ENCODE measurements at places on chromosomes 7 and 10.

- no peak for DNase-seq
Observed at GRCh38 chr7:136087881-136088280, 110.7 kb upstream of the MTPN start.

DNA sequence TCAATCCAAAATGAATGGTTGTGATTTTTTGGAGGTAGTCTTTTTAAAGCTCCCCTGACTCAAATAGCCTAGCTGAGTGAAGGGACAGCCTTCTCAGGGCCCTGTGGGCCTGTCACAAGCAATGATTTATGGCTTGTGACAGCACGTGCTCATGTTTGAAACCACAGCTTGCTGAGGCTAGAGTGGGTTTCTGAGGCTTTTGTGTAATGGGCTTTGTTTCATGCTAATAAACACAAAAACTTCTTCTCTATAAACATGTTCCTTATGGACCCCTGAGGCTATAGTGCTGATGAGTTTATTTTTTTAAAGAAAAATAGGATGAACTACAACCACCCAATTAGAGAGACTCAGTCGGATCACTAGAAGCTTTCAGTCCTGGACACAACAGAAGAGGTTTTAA, 36.1 kb upstream of the BET1 start:
- no peak for DNase-seq

- DNase-seq = peak; percentile 97
Observed at GRCh38 chr7:542713-543500, 23.3 kb upstream of the PDGFA start.

- peak; percentile 77 for DNase-seq
Observed at GRCh38 chr7:52944921-52945320, 90.5 kb upstream of the POM121L12 start.

DNA sequence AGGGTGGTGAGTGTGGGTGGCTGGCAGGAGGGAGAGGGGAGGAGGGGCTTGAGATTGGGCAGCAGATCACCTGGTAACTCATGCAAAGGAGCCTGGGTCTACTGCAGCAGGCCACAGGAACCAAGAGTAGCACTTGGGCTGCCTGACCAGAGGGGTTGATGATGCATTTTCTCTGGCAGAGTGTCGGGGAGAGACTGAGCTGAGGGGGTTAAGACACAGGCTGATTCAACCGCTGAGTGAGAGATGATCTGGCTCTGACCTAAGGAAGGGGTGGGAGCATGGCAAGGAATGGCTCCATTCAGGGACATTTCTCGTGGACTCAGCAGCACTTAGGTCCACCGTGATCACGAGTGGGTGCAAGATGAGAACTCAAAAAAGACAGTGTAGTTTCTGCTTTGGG, 115.5 kb upstream of the STK17A start:
- DNase-seq = peak; percentile 28

DNA sequence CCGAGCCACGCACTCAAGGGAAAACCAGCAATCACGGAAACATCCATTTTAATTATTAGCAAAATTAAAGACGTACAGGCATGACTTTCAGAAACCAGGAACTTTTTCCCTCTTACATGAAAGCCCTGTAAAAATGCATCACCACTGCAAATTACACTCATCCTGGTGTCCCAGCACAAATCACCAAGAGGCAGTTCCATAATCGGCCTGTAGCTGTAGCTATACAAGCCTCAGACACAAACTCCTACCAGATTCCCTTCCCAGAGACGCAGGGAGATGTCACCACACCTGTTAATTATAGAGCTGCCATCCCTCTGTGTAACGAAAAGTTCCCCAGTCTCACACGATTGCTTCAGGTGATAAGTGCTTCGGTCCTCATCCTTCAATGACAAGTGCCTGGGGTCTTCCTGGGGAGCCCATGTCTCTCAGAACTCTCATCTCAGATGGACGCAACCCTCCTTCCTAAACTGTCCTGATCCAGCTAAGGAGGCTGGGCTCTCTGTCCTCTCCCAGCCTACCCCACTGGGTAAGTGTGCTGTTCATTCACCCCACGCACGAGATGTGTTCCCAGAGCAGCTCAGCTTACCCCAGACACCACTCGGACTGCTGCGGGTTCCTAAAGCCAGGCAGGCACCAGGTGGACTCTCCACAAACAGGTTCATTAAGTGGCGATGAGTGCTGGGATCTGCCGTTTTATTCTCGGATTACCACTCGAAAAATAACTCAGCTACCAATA, 5.9 kb downstream of the FGFR2 start:
- DNase-seq = peak; percentile 22

DNA sequence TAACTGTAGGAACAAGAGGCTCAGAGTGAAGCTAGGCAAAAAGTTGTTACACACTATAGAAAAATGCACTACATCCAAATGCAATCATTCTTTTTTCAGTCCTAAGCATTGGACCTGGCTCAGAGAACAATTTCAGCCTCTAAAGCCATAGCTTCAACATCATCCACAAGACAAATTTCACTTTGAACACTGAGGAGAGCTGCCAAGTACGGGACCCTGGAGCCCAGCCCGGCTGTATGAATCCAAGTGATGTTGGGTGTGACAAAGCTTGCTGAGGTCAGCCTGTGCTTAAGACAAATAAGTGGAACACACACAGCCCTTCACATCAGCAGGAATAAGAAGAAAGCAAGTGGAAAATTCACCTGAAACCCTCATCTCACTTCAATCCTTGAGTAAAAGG, 233.1 kb upstream of the PFKP start:
- DNase-seq = no peak

DNA sequence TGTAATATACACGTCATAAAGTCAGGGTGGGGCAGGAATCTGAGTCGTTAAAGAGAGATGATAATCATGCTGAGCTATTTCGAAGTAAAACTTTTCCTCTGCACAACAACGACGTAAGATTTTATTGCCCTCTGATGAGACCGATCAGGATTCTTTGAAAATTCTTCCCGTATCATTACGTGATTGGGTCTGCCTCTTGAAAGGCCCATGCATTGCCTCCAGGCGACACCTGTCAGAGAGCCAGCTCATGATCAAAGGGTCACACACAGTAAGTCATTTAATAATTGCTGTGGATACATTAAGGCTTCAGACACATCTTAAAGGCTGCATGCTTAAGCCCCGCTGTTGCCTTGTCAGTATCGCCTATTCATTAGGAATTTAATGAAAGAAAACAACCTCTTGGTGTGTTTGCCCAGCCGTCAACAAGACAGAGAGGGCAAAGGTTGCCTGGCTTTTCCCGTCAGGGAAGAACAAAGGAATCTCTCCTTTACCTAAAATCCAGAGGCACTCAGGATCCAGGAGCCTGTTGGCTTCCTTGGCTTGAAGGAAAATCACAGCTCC, 189.0 kb upstream of the SH2B2 start:
- no peak for DNase-seq

DNA sequence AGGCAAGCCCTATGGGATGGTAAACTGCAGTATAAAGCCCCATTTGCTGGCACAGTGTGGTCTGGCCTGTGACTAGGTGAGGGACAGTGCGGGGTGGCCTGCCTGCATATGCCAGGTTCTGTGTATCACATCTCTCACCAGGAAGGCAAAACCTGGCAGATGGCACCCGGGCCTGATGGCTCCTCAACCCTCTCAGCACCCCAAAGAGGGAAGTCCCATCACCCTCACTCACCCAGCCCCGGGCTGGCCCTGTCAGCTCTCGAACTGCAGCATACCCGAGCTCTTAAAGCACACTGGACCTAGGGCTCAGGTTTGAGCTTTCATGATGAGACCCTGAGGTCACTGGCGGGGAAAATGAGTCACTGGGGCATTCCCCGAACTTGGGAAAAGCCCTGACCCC, 130.5 kb downstream of the LHPP start:
- no peak for DNase-seq

GRCh38 chr7:115984105-115984504, 46.5 kb downstream of the TFEC start:
- no peak for DNase-seq

- DNase-seq = no peak
Observed at GRCh38 chr10:62343000-62343399, 31.2 kb upstream of the ZNF365 start.

GRCh38 chr7:151743481-151743983, 133.4 kb downstream of the PRKAG2 start:
- DNase-seq = no peak

GRCh38 chr7:139430443-139430842, 53.0 kb downstream of the KLRG2 start:
- DNase-seq = no peak

DNA sequence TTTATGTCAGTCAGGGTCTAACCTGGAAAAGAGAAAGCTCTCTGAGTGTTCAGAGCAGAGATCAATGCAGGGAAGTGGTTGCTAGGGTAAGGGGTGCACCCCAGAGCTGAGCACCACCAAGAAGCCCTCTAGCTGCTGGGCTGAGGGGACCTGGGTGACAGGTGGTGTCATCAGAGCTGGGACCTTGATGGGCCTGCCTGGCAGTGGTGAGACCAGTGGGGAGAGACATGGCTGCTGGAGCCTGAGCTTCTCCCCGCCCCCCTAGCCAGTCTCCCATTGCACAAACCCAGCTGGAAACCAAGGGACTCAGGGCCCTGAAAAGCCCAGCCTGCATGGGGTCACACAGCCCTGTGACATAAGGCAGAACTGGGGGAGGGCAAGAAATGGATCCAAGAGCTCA, 49.1 kb upstream of the OSBPL3 start:
- no peak for DNase-seq

DNA sequence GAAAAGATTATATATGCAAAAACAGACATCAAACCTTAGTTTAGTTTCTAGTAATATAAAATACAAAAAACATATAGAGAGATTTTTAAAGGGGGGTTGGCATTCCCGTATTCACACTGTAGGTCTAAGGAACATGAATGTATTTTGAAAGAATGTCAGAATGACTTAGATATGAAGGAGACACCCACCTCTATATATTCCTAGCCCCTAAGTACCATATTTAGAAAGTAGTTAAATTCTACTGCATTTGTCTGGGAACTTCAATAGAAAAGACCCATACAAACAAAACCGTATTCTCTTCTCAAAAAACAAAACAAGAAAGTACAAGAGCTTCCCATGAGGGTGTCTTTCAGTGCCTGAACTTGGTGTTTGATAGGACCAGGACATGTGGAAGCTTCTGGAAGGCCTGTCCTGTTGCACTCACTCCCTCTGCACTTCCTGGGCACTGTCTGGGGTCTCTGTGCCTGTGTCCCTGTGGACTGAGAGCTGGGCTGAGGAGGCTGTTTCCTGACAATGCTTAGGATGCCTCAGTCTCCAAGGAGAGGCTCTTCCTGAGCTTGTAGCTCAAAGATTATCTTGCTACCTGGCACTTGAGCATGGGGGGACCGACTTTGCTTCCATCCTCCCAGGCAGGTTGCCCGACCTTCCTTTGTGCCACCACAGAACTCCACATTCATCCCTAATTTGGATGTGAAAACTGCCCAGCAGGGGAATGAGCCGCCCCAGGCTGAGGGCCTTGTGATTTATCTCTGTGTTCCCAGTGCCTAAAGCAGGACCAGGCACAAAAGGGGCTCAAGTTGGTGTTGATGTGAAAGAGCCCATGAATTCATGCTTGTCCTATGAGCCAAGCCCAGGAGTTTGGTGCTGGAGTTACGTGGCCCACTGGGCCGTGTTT, 44.4 kb upstream of the KLF6 start:
- DNase-seq = no peak

DNA sequence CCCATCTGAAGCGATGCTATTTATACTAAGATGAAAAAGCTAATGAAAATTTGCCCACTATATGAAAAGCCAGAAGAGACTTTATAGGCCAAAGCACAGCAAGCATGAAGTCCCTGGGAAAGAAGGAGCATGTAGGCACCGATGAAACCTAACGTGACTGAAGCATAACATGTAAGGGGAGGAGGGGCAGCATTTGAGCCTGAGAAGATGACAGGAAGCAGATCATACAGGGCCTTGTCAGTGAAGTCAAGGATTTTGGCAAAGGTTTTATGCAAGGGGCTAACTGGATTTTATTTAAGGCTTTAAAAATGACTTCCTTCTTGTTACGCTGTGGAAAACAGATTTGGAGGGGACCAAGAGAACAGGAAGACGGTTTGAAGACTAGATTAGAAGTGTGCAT, 744.0 kb downstream of the PHTF2 start:
- DNase-seq = no peak

DNA sequence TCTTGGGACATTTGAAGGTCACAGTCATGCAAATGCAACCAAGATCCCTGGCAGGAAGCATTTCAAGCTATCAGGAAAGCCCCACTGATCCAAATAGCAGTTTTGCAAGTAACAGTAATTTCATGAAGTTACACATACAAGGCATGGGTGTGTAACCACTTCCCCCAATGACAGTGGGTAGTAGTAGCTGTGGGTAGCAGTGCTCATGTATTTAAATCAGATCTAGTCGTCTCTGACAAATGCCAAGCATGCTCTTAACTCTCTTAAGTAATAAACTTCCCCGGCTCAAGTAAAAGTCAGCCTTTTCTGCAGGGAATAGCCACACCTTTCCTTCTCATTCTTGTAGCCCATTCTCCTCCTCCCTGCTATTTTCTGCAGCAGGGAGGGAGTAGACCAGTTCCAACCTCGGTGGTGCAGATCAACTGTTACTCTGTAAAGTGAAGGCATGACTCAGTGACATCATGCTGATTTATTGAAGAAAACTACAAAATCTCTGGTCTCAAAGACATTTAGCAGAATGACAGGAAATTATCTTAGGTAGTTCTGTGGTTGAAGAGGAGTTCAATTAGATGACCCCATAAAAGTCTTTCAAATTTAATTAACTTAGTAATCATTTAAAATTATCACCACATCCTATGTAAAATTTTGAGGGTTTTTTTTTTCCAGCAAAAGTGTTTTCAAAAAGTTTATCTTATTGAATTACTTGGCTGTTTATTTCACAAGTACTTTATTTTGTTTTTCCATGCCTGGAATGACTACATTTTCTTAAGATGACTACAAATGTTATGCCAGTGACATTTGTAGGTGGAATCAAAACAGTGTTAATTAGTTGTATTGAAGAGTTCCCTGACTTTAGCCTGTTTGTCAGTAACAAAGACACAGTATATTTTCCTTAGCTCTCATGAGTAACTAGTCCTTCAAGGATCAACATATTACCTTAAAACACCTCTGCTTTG, 568.3 kb downstream of the INHBA start:
- peak; percentile 64 for DNase-seq

DNA sequence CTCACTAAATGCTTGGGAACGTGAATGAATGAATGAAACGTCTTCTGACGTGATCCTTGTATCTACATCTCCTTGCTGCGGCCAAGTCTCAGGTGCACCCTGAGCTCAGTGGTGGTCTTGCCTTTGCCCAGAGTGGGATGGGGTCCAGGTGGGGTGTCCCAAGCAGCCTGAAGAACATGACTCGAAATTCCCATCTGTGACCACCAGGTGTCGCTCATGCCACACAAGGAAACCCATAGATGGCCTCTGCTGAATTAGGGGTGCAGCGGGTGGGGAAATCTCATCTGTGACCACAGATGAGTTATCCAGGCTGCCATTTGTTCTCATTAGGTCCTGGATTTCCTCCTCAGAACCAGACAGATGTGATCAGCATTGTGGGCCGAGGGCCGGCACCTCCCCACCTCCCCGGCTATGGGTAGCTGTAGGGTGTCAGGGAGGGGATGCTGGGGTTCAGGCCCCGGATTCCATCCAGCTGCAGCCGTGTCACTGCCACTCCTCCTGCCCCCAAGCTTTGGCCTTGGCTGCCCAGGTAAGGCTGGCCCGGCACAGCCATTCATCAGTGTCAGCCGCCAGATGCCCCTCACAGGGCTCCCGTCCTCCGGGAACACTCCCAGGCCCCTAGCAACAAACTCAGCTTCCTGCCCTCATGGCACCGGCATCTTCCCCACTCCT, 21.0 kb upstream of the GNA12 start:
- DNase-seq = peak; percentile 61
